ENCODE measurements at places on chromosomes 5 and 9.

GRCh38 chr9:111287127-111287526, 42.9 kb downstream of the OR2K2 start:
- no peak for DNase-seq

GRCh38 chr9:129524582-129525270, 96.2 kb downstream of the C9orf50 start:
- DNase-seq, result no peak

DNA sequence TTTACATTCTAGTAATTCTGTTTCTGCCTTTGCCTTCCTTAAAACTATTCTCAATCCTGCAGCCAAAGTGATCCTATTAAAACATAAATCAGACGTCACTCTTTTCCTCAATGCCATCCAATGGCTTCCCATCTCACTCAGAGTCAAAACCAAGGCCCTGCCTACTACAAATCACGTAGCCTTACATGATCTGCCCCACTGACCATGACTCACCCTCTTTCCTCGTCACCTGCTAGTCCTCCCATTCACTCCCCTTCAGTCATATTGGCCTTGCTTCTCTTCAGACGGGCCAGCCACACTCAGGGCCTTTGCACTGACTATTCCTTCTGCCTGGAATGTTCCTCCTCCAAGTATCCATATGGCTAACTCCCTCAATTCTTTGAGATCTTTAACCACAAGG, 39.0 kb upstream of the DMXL1 start:
- DNase-seq, result no peak

GRCh38 chr9:103301051-103301450, 305.9 kb downstream of the CYLC2 start:
- no peak for DNase-seq

DNA sequence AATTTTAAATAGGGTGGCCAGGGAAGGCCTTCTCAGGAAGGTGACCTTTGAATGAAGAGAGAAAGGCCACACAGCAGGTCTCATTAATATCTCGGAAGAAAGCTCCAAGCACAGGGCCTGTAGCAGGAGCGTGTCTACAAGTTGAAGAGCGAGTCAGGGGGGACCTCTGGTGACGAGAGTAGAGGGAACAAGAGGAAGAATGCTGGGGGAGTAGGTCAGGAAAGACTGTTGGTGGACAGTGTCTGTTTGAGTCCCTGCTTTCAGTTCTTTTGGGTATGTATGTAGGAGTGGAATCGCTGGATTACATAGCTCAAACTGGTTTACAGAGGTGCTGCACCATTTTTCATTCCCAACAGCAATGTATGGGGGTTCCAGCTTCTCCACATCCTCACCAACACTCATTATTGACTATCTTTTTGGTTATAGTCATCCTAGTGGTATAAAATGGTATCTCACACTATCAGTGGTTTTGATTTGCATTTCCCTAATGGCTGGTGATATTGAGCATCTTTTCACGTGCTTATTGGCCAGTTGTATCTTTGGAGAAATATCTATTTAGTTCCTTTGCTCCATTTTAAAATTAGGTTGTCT, 55.8 kb downstream of the NUP214 start:
- no peak for DNase-seq

GRCh38 chr5:39370555-39371366, 6.5 kb upstream of the C9 start:
- no peak for DNase-seq

DNA sequence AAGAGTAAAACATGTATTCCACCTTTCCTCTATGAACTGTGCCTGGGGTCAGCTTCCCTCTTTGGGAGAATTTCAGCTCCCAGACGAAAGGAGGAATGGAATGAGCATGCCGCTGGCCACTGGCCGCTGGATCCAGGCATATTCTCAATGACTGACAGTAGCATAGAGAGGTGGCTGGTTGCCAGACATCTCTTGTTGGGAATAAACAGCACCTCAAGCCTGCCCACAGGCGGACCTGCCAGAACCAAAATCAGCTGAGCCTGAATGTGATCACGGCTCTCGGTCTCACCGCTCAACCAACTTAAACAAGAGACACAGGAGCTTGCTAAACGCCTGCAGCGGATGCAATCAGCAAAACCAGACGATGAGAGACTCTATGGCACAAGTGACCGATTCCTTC, 20.6 kb downstream of the TBC1D9B start:
- DNase-seq, result no peak

DNA sequence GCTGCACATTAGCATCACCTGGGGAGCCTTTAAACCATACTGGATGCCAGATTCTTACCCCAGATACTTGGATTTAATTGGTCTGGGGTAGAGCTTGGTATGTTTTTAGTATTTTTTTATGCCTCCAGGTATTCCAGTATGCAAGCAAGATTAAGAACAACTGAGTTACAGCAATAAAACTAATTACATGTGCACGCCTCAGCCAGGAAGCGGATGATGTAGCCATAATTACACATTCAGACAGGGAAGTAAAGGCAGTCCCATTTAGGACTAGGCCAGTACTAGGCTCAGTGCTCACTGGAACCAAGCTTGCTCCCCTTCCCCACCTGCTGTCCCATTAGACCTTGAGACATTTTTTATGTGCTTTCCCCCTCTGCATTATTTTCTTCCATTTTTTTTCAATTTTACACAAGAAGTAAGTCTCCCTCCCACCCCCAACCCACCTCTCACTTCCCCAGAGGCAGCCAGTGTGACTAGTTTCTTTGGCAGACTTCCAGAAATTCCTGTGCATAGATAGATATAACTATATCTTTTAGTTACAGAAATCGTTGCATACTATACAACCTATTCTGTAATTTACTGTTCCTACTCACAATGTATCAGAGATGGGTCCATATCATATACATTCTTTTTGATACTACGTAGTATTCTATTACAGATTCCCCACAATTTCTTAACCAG, 7.1 kb upstream of the GNAQ start:
- no peak for DNase-seq

All from activated CD4-positive, alpha-beta T cell treated with anti-CD3 and anti-CD28 coated beads, Interleukin-2, amount 50 U/mL, for 4 hours (primary cell).